Osteoblast (primary cell): ENCODE measurements at places on chromosomes 4 and X.

- peak; percentile 76 for DNase-seq
These were observed 290.7 kb upstream of the TENM3 start for GRCh38 chr4:181952478-181952877.

- peak; percentile 79 for DNase-seq
These were observed 60.6 kb downstream of the SMARCA1 start for GRCh38 chrX:129462707-129463106.

DNA sequence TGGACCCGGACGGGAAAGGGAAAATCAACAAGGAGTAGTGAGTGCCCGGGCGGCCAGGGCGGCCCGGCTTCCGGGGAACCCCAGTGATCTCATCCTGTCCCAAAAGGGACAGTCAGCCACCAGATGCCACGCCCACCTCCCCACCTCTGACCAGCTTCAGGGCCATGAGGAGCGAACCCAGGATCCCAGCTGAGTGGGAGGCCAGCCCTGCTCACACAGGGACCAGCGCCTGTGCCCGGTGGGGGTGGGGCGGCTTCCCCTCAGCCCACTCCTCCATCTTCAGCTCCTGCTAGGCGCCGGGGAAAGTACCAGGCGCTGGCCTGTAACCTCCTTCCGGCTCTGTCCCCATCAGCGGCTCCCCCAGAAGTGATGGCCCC, 6.2 kb downstream of the MYL5 start:
- DNase-seq, result peak; percentile 95

GRCh38 chr4:17276776-17277175, 235.1 kb downstream of the QDPR start:
- DNase-seq, result peak; percentile 83

DNA sequence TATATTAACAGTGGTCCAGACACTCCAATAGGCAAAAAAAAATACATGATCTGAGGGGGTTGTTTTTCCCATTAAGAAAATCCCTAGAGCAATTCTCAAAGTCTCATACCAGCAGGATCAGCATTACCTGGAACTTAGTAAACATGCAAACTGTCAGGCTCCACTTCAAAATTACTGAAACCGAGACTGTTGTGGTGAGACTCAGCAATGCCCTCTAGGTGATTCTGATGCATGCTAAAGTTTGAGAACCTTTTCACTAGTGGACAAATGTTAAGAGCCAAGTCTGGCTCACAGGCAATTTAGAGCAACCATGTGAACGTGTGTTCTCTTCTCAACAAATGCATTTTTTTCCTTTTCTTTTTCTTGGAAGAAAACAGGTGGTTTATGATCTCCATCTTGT, 30.2 kb downstream of the NEK1 start:
- no peak for DNase-seq

DNA sequence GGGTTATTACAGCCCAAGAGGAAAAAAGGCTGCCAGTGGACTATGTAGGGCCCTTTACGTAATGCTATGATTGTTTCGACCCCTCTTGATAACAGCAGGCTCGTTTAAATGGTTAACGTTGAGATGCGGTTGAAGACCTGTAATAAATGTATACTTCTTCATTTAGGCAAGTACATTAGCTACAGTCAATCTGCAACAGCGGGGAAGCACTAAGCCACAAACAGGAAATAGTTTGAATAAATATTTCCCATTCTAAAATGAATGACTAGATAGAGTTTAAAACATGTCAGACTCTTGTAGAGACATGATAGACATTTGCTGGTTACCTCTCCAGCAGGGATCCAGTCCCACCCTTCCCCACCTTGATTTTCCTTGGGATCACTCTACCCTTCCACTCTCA, 38.1 kb upstream of the STIM2 start:
- DNase-seq, result no peak

DNA sequence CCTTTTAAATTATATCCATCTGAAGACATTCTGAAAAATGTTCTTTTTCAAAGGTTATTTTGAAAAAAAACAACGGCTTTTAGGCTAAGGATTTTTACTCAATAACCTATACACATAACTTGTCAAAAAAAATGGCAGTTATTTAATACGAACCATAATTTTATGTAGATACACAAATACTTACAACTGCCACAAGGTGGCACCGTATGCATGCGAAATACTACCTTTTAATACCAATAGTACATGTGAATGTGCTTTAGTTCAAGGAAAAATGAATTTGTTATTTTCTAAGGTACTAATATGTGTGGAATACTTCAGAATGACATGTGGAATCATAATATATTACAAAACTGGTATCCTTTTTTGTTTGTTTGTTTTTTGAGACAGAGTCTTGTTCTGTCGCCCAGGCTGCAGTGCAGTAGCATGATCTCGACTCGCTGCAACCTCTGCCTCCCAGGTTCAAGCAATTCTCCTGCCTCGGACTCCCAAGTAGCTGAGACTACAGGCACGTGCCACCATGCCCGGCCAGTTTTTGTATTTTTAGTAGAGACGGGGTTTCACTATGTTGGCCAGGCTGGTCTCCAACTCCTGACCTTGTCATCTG, 4.6 kb upstream of the MAD2L1 start:
- DNase-seq, result peak; percentile 49
